Stimulated activated CD8-positive, alpha-beta memory T cell treated with anti-CD3 and anti-CD28 coated beads, Interleukin-2, amount 100 ng/mL, for 1 hour (primary cell): ENCODE measurements at places on chromosomes 4 and X.

GRCh38 chr4:14361084-14361483 is 641.2 kb upstream of the CPEB2 start:
- DNase-seq, result no peak

- no peak for DNase-seq
These were observed 68.9 kb upstream of the FAM47B start for GRCh38 chrX:34873500-34874225.

DNA sequence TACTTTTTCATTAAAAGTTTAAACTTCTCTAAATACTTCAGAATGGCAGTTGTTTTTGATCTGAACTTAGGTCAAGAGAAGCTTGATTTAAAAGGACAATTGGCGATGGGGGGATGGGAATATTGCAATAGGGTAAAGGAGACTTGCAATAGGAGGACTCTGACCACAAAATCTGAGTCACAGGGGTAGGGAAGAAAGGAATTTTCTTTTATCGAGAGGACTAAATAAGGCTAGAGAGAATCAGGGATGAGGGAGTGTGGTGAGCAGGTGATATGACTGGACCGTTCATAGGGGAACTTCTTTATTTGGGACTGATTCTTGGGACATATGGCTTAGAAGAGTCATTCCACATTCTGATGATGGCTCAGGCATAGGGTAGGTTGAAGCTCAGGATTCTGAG is 1260.2 kb downstream of the ADGRL3 start:
- DNase-seq, result no peak

- DNase-seq, result no peak
These were observed 18.2 kb downstream of the NAAA start for GRCh38 chr4:75922588-75922987.

GRCh38 chr4:10090467-10091250 is 25.9 kb downstream of the WDR1 start:
- DNase-seq, result no peak

- DNase-seq, result no peak
These were observed 138.7 kb downstream of the AFAP1 start for GRCh38 chr4:7801001-7801400.

DNA sequence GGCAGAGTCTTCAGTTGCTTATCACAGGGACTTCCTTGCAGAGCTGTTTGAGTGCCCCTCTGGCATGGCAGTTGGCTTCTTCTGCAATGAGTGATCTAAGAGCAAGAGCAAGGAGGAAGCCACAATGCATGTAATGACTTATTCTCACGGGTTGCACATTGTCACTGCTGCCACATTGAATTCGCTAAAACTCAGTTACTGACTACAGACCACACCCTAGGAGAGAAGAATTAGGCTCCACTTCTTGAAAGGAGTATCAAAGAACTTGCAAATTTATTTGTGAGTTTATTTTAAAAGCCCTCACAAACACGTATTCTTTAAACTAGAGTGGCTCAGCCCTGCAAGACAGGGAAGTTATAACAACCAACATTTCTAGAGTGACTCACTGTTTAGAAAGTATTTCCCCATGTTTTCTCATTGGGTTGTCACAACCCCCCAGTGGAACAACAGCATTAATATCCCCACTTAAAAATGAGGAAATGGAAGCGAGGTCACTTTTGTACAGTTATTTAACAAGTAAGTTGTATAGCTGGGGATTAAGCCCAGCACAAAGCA is 32.4 kb upstream of the RBPJ start:
- DNase-seq, result no peak

GRCh38 chr4:88283661-88284438 is 511 bp downstream of the PPM1K start:
- peak; percentile 32 for DNase-seq
